ENCODE measurements at places on chromosomes 6 and 20. TPM values are rescaled to one million over a fixed set of nuclear protein-coding genes. Genes with fewer than 3 reads are reported as not detected.
A peak's percentile ranks its signal among the peaks of the same experiment; 100 is the strongest.

The SOX4 gene
- total RNA-seq = 4.1 TPM

The KCNB1 gene
- total RNA-seq = 54.4 TPM

The PPP1R16B gene
- total RNA-seq = 8.4 TPM

The SPATA25 gene
- total RNA-seq = 2.7 TPM

The TCF15 gene
- total RNA-seq = 2.3 TPM

The WDR46 gene
- 33.6 TPM for total RNA-seq

The PRDM1 gene
- total RNA-seq = 1.8 TPM

The CNBD2 gene
- total RNA-seq = 4.2 TPM

- no peak for DNase-seq
- peaks cover 46% of the 10 kb centered on the region for H3K27me3 ChIP-seq
- H3K36me3 ChIP-seq = no peaks in the 10 kb centered on the region
- no peak overlapping the region for H3K27ac ChIP-seq
Measured at GRCh38 chr20:41370176-41370575, 3.6 kb upstream of the EMILIN3 start.

GRCh38 chr20:50635676-50636600 lies 55.4 kb downstream of the RIPOR3 start:
- H3K36me3 ChIP-seq = no peaks in the 10 kb centered on the region
- no peak for DNase-seq
- peak overlapping the region; percentile 74 for H3K27ac ChIP-seq
- H3K4me3 ChIP-seq = no peak overlapping the region

GRCh38 chr6:51968265-51968664 lies 119.1 kb downstream of the PKHD1 start:
- no peak for DNase-seq
- no peaks in the 10 kb centered on the region for H3K4me1 ChIP-seq
- no peaks in the 10 kb centered on the region for H3K27me3 ChIP-seq
- H3K4me3 ChIP-seq = no peak overlapping the region

GRCh38 chr6:120894077-120894476 lies 440.2 kb downstream of the TBC1D32 start:
- no peaks in the 10 kb centered on the region for H3K36me3 ChIP-seq
- no peak for DNase-seq
- H3K4me3 ChIP-seq = no peak overlapping the region
- H3K4me1 ChIP-seq = no peaks in the 10 kb centered on the region
- no peak overlapping the region for H3K27ac ChIP-seq

- no peaks in the 10 kb centered on the region for H3K36me3 ChIP-seq
- no peak overlapping the region for H3K4me3 ChIP-seq
- peaks cover 13% of the 10 kb centered on the region for H3K4me1 ChIP-seq
- peak overlapping the region; percentile 48 for H3K27ac ChIP-seq
Measured at GRCh38 chr6:15879371-15880261, 216.8 kb upstream of the DTNBP1 start.

GRCh38 chr6:129946439-129947140 lies 71.8 kb upstream of the L3MBTL3 start:
- DNase-seq = no peak
- H3K27me3 ChIP-seq = no peaks in the 10 kb centered on the region
- no peaks in the 10 kb centered on the region for H3K4me1 ChIP-seq
- no peaks in the 10 kb centered on the region for H3K36me3 ChIP-seq

- H3K4me1 ChIP-seq = no peaks in the 10 kb centered on the region
- no peak for DNase-seq
- H3K27ac ChIP-seq = no peak overlapping the region
Measured at GRCh38 chr20:49642816-49643215, 70.9 kb downstream of the B4GALT5 start.

DNA sequence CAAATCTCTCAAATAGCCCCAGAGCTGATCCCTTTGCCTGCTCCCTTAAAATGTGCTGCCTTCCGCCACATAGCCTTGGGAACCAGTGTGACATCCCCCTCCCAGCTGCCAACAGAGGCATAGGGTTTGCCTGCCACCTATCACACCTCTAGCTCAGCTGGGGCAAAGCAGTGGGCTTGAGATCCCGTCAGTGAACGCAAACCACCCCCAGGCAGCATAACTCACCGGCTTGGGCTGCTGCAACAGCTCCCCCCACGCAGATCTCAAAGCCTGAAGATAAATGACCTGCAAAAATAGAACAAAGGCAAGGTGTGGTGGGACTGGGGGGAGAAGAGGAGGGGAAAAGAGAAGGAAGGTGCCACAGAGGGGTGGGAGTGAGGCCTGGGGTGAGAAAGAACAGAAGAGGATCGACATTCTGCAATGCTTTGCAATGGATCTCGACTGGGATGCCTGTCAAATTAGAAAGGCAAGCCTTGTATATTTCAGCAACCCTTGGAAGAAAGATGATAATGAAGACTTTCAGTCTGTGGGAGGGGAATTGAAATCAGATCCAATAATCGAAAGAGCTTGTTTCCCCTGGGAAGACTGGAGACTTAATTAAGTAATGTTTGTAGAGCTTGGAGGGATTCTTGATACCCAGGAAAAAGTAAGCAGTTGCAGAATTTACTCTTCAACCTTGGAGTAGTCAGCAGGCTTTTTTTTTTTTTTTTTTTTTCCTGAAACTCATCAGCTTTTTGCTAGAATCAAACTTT lies 1.3 kb downstream of the PDYN start:
- no peaks in the 10 kb centered on the region for H3K36me3 ChIP-seq
- no peak for DNase-seq
- H3K27me3 ChIP-seq = no peaks in the 10 kb centered on the region
- H3K4me3 ChIP-seq = no peak overlapping the region

GRCh38 chr6:152552616-152553209 lies 84.4 kb downstream of the SYNE1 start:
- no peak for DNase-seq
- no peak overlapping the region for H3K27ac ChIP-seq
- no peak overlapping the region for H3K4me3 ChIP-seq
- H3K4me1 ChIP-seq = peaks cover 3% of the 10 kb centered on the region

GRCh38 chr20:41223112-41223511 lies 85.8 kb downstream of the PLCG1 start:
- peaks cover 53% of the 10 kb centered on the region for H3K4me1 ChIP-seq
- peak overlapping the region; percentile 80 for H3K27ac ChIP-seq
- DNase-seq = no peak
- no peak overlapping the region for H3K4me3 ChIP-seq
- no peaks in the 10 kb centered on the region for H3K36me3 ChIP-seq
- no peaks in the 10 kb centered on the region for H3K27me3 ChIP-seq

GRCh38 chr6:43968110-43968965 lies 158.9 kb downstream of the MRPL14 start:
- peaks cover 16% of the 10 kb centered on the region for H3K4me1 ChIP-seq
- H3K4me3 ChIP-seq = no peak overlapping the region
- no peak for DNase-seq
- H3K27me3 ChIP-seq = no peaks in the 10 kb centered on the region
- H3K36me3 ChIP-seq = no peaks in the 10 kb centered on the region

DNA sequence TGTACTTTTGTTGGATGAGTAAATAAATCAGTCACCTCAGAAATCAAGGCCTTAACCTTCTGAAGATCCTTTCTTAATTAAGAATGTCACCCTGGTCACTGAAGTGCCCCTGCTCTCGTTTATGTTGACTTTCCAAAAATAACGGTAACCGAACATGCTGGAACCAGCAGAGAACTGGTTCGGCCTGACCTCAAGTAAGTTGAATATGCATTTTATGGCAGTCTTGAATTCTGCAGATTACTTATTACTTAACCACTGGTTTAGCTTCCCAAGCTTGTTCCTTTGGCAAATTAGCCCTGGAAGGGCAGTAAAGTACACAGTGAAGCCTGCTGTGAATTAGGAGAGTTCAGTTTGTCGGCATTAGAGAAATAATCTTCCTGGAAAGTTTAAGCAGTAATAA lies 12.2 kb downstream of the MAPRE1 start:
- DNase-seq = no peak
- H3K27ac ChIP-seq = no peak overlapping the region
- H3K27me3 ChIP-seq = no peaks in the 10 kb centered on the region
- peaks cover 10% of the 10 kb centered on the region for H3K36me3 ChIP-seq

GRCh38 chr6:150788089-150788488 lies 77.4 kb upstream of the MTHFD1L start:
- H3K4me3 ChIP-seq = no peak overlapping the region
- no peaks in the 10 kb centered on the region for H3K36me3 ChIP-seq
- no peak overlapping the region for H3K27ac ChIP-seq
- H3K27me3 ChIP-seq = no peaks in the 10 kb centered on the region

GRCh38 chr6:15953152-15953880 lies 175.6 kb upstream of the MYLIP start:
- no peak overlapping the region for H3K27ac ChIP-seq
- no peaks in the 10 kb centered on the region for H3K36me3 ChIP-seq
- no peaks in the 10 kb centered on the region for H3K27me3 ChIP-seq
